Fibroblast of skin of right biceps (primary cell): ENCODE measurements at places on chromosomes 16 and 17.

DNA sequence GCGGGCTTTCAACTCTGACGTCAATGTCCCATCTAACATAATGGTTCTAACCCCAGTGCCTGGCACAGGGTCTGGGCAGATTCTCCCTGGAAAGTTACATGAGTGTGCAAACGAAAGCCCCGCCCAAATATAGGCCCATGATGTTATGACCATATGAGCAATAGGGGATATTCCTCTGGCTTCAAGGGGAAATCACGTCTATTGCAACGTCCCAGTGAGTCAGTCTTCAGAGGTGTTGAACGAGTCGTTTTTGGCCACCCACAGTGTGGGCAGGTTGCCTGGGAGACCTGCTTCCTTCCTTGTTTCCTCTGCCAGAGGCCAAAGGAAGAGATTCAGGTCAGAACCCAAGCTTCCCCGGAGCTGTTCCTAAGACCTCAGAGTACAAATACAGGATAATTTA lies 30.3 kb downstream of the PIK3R5 start:
- DNase-seq = peak; percentile 22

DNA sequence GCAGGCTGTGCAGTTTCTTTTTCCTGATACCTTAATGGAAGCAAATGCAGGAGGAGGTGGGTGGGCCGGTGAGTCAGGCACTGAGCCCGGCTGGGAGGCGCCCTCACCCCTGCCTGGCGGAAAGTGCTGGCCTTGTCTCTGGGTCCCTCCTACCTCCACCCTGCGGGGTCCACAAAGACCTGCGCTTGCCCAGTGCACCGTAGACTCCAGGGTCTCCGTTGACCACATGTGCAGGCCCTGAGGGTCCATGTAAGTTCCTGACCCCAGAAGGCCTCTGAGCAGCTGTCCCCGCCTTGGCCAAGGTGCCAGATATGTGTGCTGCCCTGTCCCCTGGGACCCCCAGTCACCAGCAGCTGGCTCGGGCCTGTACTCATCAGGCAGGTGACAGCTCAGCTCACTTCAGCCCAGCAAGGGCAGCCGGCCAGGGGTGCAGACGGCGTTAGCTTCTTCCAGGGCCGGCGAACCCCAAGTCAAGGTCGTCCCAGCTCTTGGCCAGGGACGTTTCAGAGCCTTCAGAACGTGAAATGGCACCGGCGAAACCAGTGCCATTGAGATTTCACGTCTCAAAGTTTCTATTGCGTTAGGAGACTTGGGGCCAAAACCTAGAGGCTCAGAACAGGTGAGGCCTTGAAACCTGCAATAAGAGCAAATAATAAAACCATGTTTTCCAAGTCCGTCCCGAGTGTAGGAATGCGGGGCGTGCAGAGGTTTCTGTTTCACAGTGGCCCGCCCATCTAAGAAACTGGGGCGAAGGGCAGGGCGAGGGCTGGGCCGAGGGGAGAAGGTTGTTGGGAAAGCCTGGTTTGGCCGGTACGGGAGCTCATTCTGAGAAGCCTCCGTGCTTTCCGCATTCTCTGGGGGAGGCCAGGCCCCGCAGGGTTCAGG lies 12.1 kb downstream of the METRNL start:
- no peak for DNase-seq

GRCh38 chr17:41457676-41458075 lies 9.5 kb downstream of the KRT32 start:
- DNase-seq = no peak

DNA sequence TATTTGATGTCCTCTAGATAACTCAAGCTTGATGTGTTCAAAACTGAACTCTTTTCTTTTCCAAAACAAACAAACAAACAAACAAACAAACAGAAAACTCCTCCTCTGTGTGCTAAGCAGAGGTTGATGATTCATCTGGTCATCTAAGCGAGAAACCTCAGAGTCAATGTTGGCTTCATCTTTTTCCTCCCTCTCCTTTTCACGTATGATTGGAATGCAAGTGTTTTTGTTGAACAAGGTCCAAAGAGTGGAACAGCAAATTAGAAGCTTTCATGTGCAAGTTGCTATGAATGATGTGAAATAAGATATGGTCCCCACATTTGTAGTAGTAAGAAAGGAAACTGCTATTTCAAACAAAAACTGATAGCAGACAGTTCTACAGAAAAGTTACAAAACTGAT lies 52.5 kb downstream of the TBX4 start:
- peak; percentile 82 for DNase-seq

- no peak for DNase-seq
Observed at GRCh38 chr16:82917886-82918595, 291.3 kb downstream of the CDH13 start.

GRCh38 chr16:48210747-48211146 lies 33.4 kb upstream of the LONP2 start:
- DNase-seq = no peak

DNA sequence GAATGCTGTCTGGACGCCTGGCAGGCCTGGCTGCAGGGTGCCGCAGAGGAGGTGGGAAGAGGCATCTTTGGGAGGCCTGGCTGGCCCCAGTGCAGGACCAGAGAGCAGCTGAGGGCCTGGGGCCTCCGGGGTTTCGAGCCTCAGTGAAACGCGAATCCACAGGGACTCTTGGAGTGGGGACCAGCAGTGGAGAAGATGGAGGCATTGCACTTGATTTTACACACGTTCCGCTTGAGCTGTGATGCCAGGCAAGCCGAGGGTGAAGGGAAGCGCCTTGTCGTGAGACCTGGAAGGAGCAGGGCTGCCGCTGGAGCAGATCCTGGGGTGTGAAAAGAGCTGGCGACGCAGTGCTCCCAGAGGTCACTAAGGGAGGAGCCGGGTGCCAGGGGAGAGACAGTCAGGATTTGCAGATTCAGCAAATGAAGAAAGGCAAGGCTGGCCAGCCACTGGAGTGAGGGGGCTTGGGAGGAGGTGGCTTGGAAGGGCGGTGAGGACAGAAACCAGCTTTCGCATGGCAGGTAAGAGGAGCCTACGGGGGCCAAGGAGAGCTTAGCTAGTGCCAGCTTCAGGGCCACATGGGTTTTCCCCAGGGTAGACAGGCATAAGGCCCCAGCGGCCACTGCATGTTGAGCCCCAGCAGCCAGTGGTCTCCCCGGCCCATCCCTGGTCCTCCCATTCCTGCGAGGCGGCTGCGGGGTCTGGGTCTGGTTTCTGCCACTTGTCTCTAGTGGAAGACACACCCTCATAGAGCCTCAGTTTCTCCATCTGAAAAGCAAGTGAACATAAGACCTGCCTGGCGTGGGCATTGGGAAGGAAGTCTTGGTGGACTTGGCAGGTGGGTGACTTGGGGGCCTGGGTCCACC lies 175.2 kb upstream of the CHMP6 start:
- DNase-seq = no peak

- DNase-seq = no peak
Observed at GRCh38 chr17:10628756-10629155, 28.4 kb downstream of the MYH3 start.

- DNase-seq = no peak
Observed at GRCh38 chr17:80774643-80775281, 216.9 kb upstream of the CHMP6 start.

DNA sequence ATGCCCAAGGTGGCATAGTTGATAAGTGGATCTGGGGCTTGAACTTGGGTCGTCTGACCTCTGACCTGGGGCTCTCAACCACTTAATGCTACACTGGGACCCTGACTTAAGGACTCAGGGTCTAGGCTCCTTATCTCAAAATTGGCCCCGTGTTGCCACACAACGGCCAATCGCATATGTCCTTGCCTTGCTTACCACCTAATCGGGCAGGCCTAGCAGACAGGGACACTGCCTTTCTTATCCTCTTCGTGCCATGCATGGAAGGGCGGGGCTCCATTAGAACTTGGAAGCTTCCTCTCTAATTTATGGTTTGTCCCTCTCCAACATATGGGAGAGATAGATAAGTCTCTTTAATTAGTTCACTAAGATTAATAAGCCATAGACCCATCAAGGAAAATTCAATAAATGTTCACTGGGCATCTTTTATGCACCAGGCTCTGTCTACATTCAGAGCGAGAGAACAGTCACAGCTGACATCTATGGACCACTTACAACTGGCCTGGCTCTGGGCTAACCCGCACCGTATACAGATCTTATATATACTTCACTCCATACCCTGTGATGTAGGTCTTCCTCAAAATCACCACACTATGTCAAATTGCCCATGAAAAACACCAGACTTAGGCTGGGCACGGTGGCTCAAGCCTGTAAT lies 35.1 kb downstream of the CDH1 start:
- no peak for DNase-seq

GRCh38 chr17:78058581-78058980 lies 70.0 kb downstream of the TMC6 start:
- DNase-seq = no peak

GRCh38 chr16:68750193-68750695 lies 13.2 kb downstream of the CDH1 start:
- no peak for DNase-seq

- no peak for DNase-seq
Observed at GRCh38 chr16:30087181-30087898, 4.4 kb downstream of the TBX6 start.

- no peak for DNase-seq
Observed at GRCh38 chr17:17729620-17730249, 48.5 kb downstream of the RAI1 start.

- DNase-seq = no peak
Observed at GRCh38 chr17:72411124-72411563, 290.3 kb downstream of the SOX9 start.

DNA sequence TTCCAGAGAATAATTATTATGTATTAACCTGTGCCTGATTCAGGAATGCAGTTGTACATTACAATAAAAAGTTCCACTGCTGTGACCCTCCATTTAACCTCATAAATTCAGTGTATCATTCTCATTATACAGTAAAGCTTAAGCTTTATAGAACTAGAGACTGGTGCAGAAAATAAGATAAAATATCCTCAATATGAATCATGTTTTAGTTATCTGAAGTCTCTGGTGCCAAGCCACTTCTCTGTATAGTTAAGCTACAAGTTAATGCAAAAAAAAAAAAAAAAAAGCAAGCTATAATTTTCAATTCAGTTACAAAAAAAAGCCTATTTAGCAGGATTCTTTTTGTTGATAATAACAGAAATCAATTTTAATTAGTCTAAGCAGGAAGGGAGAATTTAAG lies 22.4 kb upstream of the SMIM36 start:
- DNase-seq = peak; percentile 59
